ENCODE measurements at places on chromosomes 1 and 21.

- no peak for DNase-seq
These were observed 244.0 kb upstream of the VAMP3 start for GRCh38 chr1:7526867-7527732.

GRCh38 chr1:70441392-70442035 lies 30.4 kb downstream of the CTH start:
- DNase-seq: no peak

DNA sequence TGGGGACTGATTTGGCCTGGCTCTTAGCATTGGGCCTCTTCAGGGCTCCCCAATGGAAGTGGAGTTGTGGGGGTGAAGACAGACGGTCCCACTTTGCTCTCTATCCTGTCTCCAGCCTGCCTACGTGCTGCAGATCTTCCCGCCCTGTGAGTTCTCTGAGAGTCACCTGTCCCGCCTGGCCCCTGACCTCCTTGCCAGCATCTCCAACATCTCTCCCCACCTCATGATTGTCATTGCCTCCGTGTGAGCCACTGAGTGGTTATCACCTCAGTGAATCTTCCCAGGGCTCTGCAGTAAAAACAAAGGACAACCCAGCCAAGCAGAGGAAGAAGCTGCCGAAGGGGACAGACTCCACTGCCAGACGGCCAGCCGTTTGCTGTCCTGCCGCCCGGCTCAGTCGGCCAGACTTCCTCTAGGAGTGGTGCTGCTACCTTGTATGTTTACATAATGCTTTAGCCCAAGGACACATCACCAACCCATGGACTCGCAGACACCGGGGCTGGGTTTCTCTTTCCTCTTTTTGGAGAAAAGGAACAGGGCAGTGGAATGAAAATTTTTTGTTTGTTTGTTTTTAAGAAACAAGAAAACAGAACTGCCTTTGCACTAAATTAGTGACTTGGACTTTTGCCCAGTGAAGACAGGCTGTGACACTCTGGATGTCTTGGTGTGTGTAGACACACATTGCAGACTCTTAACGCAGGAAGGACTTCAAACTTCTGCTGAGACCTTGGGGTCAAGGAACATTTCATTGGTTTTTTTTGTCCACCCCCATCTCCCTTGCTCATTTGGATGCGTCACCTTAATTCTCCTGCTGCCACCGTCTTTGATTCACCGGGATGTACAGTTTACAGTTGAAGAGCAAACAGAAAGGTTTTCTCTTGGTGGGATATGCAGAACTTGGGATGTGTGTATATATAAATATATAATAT lies 36.5 kb downstream of the ZBTB17 start:
- DNase-seq: no peak

GRCh38 chr21:35377505-35378090 lies 328.5 kb upstream of the RUNX1 start:
- no peak for DNase-seq

DNA sequence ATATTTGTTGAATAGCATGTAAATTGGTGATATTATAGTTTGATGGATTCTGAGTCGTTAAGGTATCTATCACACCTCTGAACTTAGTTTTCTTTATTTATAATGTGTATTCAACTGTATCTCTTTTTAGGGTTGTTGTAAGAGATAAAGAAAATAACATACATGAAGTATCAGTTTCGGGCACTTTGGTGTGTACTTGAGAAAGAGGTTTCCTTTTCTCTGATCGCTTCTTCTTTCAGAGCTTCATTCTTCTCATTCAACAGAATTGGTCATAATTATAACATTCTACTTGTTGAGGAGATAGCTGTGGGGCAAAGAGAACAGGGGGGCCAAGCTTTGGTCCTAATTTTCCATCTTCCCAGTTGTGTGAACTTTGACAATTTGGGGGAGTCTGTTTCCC lies 508.0 kb downstream of the PLPP3 start:
- no peak for DNase-seq

GRCh38 chr1:244214009-244214967 lies 163.2 kb downstream of the ZBTB18 start:
- DNase-seq: no peak

- DNase-seq: peak; percentile 72
These were observed 306.2 kb downstream of the TTLL7 start for GRCh38 chr1:83692524-83693381.

GRCh38 chr1:43819357-43819756 lies 112.0 kb downstream of the ST3GAL3 start:
- DNase-seq: no peak

- no peak for DNase-seq
These were observed 1444.5 kb downstream of the BRINP3 start for GRCh38 chr1:189033169-189033568.

DNA sequence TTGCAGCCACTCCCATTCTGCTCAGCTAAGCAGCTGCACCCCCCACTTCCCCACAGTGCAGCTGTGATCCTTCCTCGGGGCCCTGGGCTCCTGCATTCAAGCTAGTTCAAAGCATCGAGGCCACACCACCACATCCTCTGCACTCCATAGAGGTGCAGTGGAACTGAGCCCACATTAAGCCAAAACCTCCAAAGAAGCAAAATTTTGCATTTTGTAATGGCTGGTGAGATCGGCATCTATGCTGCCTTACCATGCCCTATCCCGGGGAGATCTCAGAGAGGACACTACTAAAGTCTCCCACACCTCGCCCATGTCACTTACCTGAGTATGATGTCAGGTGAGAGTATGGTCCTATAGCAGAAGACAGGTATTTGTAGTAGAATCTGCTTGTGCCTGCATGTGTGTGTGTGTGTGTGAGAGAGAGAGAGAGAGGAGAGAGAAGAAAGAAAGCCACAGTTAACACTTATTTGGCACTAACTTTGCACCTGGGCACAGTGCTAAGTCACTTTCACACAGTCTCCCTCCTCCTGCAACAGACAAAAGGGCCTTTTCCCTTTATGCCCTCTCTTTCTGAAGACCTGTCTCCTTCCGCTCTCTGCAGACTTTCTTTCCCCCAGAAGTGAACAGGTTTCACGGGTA lies 89.8 kb downstream of the KIF14 start:
- no peak for DNase-seq

DNA sequence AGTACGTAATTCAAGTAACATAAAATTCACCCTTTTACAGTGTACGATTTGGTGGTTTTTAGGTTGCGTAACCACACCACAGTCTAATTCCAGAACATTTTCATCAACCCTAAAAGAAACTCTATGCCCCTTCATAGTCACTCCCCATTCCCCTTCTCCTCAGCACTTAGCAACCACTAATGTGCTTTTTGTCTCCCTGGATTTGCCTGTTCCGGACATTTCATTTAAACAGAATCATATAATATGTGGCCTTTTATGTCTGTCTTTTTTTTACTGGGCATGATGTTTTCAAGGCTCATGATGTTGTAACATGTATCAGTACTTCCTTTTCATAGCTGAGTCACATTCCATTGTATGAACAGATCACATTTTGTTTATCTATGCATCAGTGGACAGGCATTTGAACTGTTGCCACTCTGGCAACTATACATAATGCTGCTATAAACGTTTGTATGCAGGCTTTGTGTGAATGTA lies 20.8 kb downstream of the OBSCN start:
- DNase-seq: no peak

GRCh38 chr1:22326931-22327330 lies 124.7 kb upstream of the ZBTB40 start:
- no peak for DNase-seq

DNA sequence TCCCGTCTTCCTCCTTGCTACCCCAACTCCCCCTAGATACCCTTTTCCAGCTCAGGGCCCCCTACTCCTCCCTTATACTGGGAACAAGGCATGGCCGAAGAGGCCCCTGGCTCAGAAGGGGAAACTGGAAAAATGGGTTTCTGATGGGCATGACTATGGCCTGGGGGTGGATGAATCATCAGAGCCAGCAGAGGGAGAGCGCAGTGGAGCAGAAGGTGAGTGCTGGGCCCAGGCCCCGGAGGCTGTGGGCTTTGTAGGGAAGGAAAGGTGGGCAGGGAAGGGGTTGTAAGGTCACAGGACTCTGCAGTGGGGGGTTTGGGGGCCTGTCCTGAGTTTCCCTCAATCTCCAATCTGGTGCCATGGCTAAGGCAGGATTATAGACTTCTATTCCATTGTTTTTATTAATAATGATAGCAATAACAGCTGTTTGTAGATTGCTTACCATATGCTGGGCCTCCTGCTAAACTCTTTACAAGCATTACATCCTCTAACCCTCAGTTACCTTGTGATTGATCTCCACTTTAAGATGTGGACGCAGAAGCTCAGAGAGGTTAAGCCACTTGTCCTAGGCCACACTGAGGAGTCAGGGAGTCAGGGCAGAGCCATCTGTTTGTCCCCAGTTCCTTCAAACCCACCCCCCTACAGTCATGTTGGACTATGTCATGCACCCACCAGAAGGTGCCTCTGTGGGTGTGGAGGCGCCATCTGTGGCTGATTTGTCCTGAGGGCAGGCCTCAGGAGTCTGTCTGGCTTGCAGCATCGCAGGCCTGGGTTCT lies 36.2 kb upstream of the ZNF362 start:
- DNase-seq: no peak

DNA sequence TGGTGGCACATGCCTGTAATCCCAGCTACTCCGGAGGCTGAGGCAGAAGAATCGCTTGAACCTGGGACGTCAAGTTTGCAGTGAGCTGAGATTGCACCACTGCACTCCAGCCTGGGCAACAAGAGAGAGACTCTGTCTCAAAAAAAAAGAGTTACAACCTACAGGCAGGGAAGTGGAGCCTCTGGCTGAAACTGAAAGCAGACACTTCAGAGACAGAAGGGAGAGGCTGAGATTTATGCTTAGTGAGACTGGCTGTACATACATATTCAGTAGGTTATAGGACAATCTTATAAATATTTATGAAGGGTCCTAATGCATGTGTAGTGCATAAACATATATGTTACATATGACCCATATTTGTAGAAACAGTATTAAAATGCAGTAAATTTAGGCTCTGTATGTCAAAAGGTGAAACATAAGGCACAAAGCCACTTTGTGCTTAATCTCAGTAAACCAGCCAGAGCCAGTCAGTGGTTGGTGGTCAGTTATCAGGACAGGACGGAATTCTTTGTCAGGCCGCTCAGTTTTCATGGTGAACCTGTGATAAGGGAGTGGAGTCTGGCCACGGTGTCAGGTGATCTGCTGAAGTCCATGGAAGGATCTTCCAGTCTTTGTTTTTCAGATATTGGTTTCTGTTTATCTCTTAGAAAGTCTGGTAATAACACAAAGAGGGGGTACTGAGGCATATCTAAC lies 13.7 kb downstream of the RHEX start:
- DNase-seq: no peak

DNA sequence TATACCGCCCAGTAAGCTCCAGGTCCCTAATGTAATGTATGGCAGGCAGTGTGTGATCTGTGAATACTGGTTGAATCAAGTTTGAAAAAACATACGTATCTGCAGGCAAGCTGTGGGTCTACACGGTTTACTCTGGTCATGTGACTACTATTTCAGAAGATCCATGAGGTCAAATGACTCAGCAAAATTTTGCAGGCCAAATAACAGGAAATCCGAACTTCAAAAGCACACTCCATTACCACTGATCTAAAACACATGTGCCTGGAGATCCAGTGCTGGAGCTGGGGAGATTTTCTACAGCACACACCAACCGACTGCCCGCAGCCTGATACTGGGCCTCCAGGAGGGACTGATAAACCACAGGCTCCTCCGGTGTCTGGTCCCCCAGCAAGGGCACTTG lies 64.5 kb upstream of the SLC44A3 start:
- no peak for DNase-seq

GRCh38 chr1:83058327-83058726 lies 940.6 kb downstream of the TTLL7 start:
- no peak for DNase-seq

- DNase-seq: no peak
These were observed 197.1 kb upstream of the PBX1 start for GRCh38 chr1:164361927-164362326.

GRCh38 chr1:226100436-226101391 lies 38.2 kb downstream of the H3-3A start:
- DNase-seq: no peak

DNA sequence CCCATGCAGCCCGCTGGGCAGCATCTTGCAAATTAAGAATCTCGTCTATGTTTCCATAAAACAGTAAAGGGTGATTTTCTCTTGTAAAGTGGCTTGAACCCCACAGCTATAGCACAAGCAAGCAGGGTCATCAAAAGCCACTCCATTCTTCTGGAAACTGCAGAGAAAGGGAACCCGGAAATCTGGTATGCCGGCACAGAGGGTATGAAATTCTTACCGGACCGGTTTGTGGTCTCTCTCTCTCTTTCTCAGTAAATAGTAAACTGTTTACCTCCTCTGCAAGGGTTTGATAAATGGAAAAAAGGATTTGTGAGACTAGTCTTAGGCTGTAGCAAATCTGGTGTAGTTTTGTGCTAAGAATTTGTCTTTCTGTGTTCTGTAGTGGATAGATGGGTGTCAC lies 2.7 kb upstream of the ADSS2 start:
- DNase-seq: no peak

- no peak for DNase-seq
These were observed 1.8 kb upstream of the SLC19A2 start for GRCh38 chr1:169487561-169487960.

DNA sequence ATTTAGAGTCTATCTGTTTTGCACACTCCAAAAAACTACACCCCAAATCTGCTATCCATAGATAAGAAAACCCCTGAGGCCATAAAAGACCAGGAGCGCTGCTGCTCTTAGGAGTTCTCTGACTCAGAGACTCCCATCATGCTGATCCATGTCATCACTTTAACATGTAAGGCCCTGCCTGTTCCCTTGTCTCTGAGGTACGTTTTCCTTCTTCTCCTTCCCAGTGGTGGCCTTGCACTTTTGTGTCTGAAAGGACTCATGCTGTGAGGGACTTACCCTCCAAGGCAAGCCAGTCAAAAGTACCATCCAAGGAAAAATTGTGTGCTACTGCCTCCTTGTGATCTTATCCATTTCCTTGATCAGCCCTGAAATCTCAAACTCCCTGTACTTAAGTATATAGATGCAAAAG lies 427.4 kb upstream of the NCAM2 start:
- DNase-seq: no peak

DNA sequence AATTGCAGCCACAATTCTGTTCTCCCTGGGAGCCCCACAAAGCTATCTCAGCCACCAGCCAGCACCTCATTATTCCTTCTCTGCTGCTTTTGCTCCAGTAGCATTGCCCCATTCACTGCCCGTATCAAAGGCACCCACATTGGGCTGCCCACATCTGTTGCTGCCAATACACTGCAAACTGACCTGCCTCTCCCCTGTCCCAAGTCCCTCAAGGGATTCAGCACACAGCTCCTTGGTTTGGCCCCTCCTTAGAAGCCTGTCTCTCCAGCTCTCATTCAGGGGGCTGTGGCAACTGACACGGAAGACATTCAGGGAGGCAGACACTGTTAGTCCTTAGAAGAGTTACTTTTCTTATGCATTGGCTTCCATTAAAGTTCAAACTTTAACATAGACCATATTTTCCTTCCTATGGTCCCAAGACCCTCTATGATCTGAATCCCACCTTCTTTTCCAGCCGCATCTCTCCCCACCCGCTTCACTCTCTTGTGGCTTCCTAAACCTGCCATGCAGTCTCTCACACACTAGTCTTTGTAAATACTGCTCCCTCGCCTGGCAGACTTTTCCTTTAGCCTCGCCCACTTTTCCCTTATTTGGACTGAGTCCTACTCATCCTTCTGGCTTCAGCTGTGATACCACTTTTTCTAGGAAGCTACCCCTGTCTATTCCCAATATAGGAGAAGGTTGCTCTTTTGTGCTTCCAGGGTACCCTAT lies 19.3 kb upstream of the KLHDC8A start:
- peak; percentile 8 for DNase-seq

GRCh38 chr1:117627546-117628130 lies 21.8 kb downstream of the TENT5C start:
- DNase-seq: no peak
